ENCODE measurements at places on chromosomes 7 and 10.

GRCh38 chr10:101843032-101844021, at the start of gene KCNIP2:
KCNIP2 (minus strand) TSS chr10:101843800; CDS start chr10:101843568, 232 bp downstream.
- no peak for DNase-seq

- no peak for DNase-seq
These were observed 920.8 kb downstream of the TYW1 start for GRCh38 chr7:67917437-67917755.

GRCh38 chr10:131083915-131084790, 227.4 kb downstream of the TCERG1L start:
- no peak for DNase-seq

GRCh38 chr10:127398140-127398970, 150.8 kb upstream of the NPS start:
- DNase-seq: no peak

- no peak for DNase-seq
These were observed 19.1 kb upstream of the ARMS2 start for GRCh38 chr10:122435212-122435827.

DNA sequence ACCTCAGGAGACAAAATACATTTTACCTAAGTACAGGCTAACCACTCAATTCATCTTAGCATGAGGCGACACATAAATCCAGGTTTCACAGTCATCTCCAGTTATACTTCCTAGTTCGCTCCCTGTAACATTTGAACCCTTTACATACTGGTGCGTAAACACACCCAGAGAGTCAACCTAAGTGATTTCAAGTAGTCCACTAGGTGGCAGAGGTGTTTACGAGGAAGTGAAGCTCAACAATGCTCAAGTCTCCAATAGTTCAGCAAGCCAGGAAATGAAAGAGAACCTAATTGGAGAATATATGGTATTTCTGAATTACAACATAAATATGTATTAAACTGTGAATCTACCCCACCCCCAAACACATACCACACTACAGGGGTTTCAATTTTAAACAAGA, 76.3 kb upstream of the ABCB5 start:
- no peak for DNase-seq

GRCh38 chr7:142789441-142789840, 18.7 kb downstream of the PRSS2 start:
- DNase-seq: no peak

- DNase-seq: no peak
These were observed 2.9 kb downstream of the IPMK start for GRCh38 chr10:58264780-58265179.

GRCh38 chr10:119457966-119458766, 84.4 kb downstream of the RGS10 start:
- no peak for DNase-seq

DNA sequence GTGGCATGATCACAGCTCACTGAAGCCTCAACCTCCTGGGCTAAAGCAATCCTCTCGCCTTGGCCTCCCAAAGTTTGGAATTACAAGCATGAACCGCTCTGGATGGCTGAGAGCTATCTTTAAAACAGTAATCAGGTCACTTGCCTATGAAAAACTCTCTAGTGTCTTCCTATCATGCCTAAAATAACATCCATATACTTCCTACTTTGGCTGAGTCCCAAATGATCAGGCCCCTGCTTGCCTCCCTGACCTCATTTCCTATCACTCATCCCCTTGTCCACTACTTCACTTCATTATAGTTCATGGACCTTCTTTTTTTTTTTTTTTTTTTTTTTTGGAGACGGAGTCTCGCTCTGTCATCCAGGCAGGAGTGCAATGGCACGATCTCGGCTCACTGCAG, 28.0 kb downstream of the SEPTIN7 start:
- no peak for DNase-seq

DNA sequence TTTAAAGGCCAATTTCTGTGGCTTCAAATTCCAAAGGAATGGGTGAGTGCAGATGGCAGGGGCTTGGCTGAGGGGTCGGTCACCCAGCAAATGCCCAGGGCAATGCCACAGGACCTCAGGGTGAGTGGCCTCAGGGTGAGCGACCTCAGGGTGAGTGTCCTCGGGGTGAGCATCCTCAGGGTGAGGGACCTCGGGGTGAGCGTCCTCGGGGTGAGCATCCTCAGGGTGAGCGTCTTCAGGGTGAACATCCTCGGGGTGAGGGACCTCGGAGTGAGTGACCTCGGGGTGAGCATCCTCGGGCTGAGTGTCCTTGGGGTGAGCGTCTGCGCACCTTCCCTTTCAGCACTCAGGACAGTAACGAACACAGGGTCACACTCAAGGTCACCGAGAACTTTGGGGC, 59.2 kb downstream of the ADARB2 start:
- DNase-seq: no peak

DNA sequence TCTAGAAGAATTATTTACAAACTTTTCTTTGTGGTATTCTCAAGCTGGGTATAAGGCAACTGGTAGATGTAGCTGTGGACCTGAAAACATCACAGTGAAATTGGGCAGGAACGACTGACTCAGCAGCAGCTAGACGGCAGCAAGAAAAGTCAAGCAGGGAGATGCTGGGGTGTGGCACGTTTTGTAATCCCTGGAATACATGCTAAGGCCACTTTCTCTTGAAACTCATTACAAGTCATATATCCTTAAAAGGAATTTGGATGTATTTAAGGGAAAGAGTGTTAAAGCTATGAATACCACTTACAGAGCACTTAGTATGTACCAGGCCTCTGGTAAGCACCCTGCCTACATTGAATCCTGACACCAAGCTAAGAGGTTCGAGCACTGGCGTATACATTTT, 17.4 kb downstream of the BEND7 start:
- no peak for DNase-seq

GRCh38 chr7:128160296-128160695, 80.8 kb upstream of the LEP start:
- no peak for DNase-seq
